ENCODE measurements at places on chromosomes 2 and 18.
A peak's percentile ranks its signal among the peaks of the same experiment; 100 is the strongest.

GRCh38 chr18:47334966-47335365, 83.5 kb upstream of the SKOR2 start:
- no peak for DNase-seq

DNA sequence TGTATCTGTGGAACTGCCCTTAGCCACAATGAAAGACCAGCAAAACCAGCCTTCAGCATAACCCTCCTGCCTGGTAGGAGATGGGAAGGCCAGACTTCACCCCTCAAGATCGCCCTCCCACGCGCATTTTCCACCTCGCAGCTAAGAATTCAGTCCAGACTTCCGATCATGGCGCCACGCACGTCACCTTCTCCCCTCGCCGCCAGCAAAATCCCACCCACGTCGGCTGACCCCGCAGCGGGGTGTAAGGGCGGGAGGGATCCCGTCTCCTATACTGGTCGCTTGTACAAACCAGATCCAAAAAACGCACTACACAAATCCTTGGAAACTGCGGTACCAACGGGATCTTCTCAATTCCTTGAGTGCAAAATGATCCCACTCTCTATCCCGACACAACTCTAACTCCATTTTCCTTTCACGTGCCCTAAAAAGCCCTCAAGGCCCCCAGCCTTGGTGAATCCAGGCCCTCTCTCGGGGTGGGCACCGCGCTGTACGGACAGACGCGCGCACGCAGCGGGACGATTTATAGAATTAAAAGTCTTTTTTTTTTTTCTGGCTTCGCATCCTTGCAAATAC, 1.0 kb upstream of the BMPR2 start:
- DNase-seq, result peak; percentile 84

DNA sequence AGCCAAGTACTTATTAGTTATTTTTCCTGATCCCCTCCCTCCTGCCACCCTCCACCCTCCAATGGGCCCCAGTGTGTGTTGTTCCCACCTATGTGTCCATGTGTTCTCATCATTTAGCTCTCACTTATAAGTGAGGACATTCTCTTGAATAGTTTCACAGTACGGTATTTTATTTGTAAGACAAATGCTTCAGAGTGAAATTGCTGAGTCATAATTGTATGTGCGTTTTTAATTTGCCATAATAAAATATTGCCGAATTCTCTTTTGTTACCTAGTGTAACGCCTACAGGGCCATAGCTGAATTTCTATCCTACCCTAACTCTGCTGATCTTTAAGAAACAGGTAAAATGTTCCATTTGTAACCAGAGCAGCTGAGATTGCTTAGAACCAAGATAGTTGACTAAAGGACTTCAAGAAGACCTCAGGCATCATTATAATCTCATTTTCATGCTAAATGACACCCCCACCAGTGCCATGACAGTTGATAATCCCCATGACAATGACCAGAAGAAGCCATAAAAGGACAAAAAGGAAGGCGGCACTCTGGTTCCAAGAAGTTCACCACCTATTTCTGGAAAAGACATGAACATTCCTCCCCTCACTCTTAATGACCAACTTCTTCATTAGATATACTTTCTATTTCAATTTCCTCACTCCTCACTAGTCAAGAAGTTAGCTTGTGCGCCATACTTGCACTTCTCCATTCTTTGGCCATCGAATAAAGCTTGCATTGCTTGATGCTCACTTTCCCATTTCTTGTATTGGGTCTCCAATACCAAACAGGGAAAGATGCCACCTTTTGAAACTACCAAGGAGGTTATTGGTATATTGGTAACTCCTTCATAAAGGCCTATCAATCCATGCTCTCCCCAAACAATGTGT, 18.4 kb downstream of the SCN9A start:
- no peak for DNase-seq

- no peak for DNase-seq
These were observed 216.9 kb downstream of the SH3RF3 start for GRCh38 chr2:109345653-109346480.

DNA sequence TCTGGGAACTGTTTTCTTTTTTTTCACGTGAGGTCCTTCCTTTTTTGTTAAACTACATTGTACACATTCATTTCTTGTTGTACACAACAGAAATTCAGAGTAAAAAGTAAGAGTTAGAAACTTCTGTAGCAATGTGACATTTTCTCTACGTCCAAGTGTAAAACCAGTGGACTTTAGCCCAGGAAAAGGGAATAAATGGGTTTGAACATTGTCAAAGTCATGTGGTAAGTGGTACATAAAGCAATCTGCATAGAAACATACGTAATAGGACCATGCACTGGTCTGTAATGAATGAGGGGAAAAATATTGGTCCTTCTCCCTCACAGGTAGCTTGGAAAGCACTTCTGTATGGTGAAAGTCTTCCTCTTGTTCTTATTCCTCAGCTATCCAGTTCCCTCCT, 421.4 kb downstream of the SETBP1 start:
- DNase-seq, result no peak

GRCh38 chr18:710418-711300, 1.8 kb downstream of the ENOSF1 start:
- no peak for DNase-seq

DNA sequence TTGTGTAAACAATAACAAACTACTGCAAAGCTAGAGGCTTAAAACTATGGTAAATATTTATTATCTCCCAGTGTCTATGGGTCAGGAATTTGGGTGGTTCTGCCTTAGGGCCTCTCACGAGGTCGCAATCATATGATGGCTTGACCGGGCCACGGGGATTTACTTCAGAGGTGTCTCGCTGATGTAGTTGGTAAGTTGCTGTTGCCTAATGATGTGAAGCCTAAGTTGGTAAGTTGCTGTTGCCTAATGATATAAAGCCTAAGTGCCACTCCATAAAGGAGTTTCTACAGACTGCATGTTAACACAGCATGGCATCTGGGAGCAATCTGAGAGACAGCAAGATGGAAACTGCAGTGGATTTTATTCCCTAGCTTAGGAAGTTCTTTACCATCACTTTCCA, 35.8 kb downstream of the FMNL2 start:
- no peak for DNase-seq

GRCh38 chr2:220227266-220227920, 600.0 kb downstream of the SLC4A3 start:
- no peak for DNase-seq

- DNase-seq, result no peak
These were observed 300.0 kb upstream of the PIK3C3 start for GRCh38 chr18:41655074-41655473.

DNA sequence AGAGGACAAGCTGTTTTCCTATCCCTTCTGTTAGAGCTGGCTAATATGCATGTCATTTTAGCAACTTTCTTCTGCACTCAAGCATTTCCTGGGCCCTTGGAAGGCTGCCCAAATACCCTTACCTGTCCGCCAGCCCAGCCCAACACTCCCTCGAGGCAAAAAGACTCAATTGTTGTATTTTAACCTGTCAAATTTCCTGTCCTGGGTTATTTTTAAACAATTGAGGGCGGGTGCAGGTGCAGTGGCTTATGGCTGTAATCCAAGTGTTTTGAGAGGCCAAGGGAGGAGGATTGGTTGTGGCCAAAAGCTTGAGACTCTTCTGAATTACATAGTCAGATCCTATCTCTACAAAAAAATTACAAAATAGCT, 125.0 kb upstream of the ARHGAP28 start:
- no peak for DNase-seq

- no peak for DNase-seq
These were observed 266.9 kb upstream of the GULP1 start for GRCh38 chr2:188024811-188025210.

- DNase-seq, result no peak
These were observed 185.5 kb upstream of the ZSWIM2 start for GRCh38 chr2:187034434-187034833.

DNA sequence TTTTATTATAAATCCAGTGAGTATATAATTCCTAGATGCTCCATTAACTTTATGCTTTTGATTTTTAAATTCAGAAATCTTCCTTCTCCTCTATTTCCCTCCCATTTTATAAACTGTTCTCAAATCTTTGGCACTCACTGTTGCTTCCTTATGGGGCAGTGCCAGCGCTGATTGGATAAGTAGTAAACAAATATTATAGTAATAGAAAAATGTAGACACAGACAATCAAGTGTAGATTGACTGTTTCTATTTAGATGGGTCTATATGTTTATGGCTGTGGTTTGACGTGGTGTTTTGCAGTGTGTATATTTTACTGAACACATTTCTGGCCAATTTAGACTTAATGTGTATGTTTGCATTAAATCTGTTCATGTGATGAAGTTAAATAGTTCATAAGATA, 36.6 kb downstream of the LYPD6B start:
- DNase-seq, result no peak

- DNase-seq, result no peak
These were observed 135.3 kb downstream of the KLHL29 start for GRCh38 chr2:23520256-23520655.

DNA sequence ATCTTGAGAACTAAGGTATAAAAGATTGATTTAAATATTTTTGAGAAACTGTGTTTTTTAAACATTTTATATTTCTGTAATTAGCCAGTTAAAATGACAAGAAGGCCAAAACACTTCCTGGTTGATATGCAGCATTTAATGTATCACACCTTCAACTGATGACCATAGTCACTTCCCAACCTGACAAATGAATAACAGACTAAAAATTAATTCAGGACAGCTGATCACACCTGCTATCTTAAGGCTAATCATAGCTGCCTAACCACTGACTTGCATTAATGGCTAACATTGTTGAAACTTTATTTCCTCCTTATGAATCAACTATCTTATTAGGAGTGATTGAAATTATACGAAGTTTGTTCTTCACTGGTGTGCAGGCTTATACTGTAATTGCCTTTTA, 125.8 kb upstream of the MSTN start:
- no peak for DNase-seq

- no peak for DNase-seq
These were observed 15.0 kb downstream of the SLC30A3 start for GRCh38 chr2:27247893-27248292.

GRCh38 chr2:120814352-120814751, 78.7 kb downstream of the GLI2 start:
- no peak for DNase-seq

GRCh38 chr2:82657106-82657505, 1802.0 kb downstream of the SUCLG1 start:
- DNase-seq, result no peak

- no peak for DNase-seq
These were observed 209.7 kb upstream of the COPS8 start for GRCh38 chr2:236875906-236876505.

DNA sequence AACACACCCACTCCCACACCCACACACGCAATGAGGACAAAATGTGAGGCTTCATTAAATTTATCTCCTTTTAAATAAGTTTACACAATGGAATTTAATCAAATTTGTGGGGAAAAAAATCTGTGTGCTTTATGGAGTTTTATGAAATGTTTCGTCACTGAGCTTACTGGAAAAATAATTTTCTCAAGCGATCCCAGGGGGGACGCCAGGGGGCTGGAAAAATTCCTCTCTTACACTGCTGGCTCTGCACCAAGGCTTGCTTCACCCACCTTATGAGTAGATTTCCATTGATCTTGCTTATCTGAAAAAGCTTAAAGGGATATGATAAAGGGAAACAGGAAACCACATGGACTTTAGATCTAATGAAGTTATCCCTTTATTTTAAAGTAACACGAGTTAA, 95.5 kb downstream of the CABYR start:
- no peak for DNase-seq

DNA sequence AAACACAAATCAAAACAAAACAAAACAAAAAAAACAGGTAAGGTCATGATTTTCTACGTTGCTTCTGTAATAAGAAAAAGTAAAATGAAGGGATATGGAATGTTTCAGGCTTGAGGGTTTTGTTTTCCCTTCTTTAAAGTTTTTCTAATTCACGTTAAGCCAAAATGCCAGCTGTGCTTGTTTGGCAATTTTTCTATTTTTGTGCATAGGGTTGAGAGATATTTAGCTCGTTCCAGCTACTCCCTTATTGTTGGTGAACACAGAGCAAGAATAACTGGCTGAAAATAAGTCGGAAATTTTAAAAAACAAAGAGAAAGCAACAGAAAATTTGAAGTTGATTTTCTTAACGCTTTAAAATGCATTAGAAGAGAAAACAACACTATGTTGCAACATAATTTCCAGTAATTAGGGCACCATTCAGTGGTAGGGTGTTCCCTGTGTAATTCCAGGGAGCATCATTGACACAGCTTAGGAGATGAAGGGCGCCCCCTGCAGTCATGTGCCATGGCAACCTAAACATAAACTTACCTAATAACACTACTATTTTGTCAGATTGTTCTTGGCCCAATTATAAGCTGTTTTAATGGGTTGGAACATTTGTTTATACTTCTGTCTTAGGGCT, 99.5 kb downstream of the DTNA start:
- no peak for DNase-seq

DNA sequence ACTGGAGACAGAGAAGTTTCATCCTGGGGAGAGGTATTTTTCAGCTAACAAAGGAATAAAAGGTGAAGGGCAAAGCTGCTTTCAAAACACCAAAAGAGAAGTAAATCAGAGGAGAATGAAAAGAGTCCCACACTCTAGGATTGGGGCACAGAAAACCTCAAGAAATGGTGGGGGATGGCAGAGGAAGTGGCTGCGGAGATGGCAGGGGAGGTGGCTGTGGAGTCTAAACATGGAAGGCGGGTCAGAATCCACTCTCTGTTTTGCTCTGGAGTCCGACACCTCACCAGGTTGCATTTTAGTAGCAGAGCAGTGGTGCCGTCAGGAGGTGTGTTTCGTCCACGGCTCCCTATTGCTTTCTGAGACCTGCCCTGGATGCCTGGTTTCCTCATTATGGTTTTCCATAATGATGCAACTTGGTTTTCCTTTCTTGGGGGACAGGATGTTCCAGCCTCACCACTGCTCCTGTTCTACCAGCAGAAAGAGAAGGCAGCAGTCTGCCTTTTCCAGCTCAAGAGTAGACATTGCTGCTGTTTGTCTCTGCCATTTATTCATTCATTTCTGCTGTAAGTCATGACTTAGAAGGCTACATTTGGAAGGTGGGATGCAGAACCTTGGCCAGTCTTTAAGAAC, 188.7 kb downstream of the ANKRD44 start:
- DNase-seq, result no peak

- no peak for DNase-seq
These were observed 261.7 kb downstream of the HDAC4 start for GRCh38 chr2:239139101-239139500.

DNA sequence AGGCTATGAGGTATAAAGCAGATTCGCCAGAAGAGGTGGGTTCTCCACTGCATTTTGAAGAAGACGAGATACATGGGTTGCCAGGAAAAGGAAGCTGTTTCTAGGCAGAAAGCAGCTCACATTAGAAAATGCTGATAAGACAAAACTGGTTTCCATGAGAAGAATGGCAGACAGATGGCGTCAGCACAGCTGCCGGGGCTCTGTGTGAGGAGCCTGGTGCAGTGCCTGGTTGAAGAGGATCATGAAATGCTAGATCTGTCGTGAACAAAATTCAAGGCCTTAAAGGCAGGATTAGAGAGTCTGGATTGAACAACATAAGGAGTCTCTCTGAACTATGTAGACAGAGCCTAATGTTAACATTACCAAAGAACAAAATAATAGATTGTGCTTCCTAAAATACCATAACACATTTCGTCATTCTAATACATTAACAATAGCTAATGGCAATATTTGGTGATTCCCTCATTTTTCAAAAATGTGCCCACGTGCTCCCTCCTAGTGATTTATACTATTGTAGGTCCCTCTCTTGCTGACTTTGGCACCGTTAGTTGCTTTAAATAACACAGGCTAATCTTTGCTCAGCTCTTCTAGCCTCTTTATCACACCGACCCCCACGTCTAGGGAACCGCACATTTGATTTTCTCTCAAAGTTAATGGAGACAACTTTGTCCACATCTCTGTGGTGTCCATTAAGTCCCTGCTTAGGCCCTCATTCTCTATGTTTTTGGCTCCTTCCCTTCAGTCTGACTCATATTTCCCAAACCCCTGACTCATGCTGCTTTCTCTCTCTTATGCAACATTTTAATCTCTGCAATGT, 38.2 kb downstream of the EFEMP1 start:
- no peak for DNase-seq

- DNase-seq, result no peak
These were observed 170.9 kb downstream of the LRP1B start for GRCh38 chr2:141959941-141960340.
